ENCODE measurements at places on chromosomes 3 and 15.

DNA sequence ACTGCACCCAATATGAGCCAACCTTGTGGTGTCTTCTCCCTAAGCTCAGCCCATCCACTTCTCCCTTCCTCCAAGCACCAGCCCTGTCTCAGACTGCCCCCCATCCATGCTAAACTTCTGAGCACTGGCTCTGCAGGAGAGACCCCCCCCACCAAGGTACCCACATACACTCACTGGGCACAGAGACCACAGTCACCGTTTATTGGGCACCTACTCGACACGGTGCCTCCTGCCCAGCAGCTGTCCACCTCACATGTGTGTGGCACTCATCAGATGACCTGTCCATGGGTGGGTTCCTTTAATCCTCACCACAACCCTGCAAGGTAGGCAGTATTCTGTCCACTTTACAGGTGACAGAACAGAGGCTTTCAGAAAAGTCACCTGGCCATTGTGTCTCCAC lies 22.3 kb upstream of the SFMBT1 start:
- DNase-seq: no peak

- DNase-seq: peak; percentile 3
These were observed 2.2 kb downstream of the THBS1 start for GRCh38 chr15:39582977-39583595.

GRCh38 chr3:151445273-151446001 lies 15.4 kb downstream of the IGSF10 start:
- DNase-seq: no peak

DNA sequence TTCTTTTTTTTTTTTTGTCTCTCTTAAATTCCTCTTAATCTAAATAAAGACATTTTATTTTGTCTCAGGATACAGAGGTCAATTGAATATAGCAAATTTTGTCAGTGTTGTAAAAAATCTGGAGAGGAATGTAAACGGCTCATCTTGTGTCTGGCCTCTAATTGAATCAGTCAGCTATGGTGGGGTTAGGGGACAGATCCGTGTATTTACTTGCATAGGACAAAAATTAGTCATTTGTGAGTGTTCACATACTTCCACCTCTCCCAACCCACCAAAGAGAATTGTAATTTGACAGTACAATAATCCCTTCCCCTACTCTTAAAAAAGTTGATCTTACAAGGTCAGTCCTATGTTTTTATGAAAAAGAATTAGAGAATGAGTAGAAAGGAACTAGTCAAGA lies 18.3 kb downstream of the PPARG start:
- DNase-seq: no peak

DNA sequence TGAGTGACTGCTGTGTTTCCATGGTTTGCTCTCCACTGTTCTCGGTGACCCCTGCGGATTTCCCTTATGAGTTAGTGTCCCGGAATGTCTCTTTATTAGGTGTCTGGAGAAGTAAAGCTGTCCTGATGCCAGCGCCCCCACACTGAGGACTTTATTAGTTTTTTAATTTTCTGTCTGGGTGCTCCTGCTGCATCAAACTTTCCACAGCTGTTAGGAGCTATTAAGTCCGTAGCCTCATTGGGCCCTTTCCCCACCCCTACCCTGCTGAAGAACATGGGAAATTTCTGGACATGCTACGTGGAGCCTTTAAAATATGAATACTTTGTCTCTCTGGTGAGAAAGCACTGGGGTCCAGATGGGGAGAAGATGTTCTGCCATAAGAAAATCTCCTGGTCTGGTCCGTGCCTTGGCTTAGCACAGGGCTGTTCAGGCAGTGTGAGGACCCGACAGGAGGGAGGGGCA lies 161.7 kb upstream of the HES1 start:
- peak; percentile 71 for DNase-seq
